ENCODE measurements at places on chromosomes 7 and 10. TPM values are rescaled to one million over a fixed set of nuclear protein-coding genes. Genes with fewer than 3 reads are reported as not detected.

Gene SLC13A4
- total RNA-seq: not detected

Gene EN2
- not detected for total RNA-seq

Gene VWA2
- not detected for total RNA-seq

Gene PLXDC2
- total RNA-seq: not detected

Gene UCMA
- not detected for total RNA-seq

Gene SPDYE2
- total RNA-seq: not detected

Gene TRPV5
- total RNA-seq: not detected

Gene BAMBI
- 0.31 TPM for total RNA-seq

Gene ENO4
- total RNA-seq: not detected

Gene CALHM1
- not detected for total RNA-seq

Gene OR6V1
- not detected for total RNA-seq

Gene DENND11
- total RNA-seq: 35.1 TPM

Gene SLC26A5
- total RNA-seq: not detected

Gene RNF32
- 2.3 TPM for total RNA-seq

Gene RADIL
- 0.26 TPM for total RNA-seq

Gene LRRD1
- total RNA-seq: not detected

Gene TAX1BP1
- 80.3 TPM for total RNA-seq

Gene LRRC18
- not detected for total RNA-seq

Gene CACNA2D1
- not detected for total RNA-seq

Gene PNLIPRP2
- not detected for total RNA-seq

Gene HIF1AN
- total RNA-seq: 51.3 TPM

Gene SLC39A12
- total RNA-seq: not detected

Gene CPXM2
- total RNA-seq: not detected

Gene HOXA9
- total RNA-seq: not detected

Gene DNAJC12
- 23.8 TPM for total RNA-seq

Gene ACTL6B
- total RNA-seq: not detected

Gene ANKRD61
- 0.58 TPM for total RNA-seq

Gene NAT16
- total RNA-seq: not detected

Gene FAM25G
- not detected for total RNA-seq

Gene CYP3A4
- not detected for total RNA-seq

Gene UNC5B
- total RNA-seq: 0.02 TPM

Gene FOXI2
- total RNA-seq: not detected

Gene ANKRD22
- total RNA-seq: 0.12 TPM

Gene OPN1SW
- total RNA-seq: not detected

Gene CACNB2
- total RNA-seq: not detected

Gene ARHGAP12
- total RNA-seq: 3.6 TPM

Gene SCIN
- total RNA-seq: not detected

Gene PLOD3
- 93.6 TPM for total RNA-seq

Gene RARRES2
- not detected for total RNA-seq

Gene PRSS37
- total RNA-seq: not detected

Gene PIP
- not detected for total RNA-seq

Gene RAB19
- total RNA-seq: 23.0 TPM

Gene NPTX2
- not detected for total RNA-seq

Gene ADAM12
- total RNA-seq: not detected

Gene IL2RA
- 989 TPM for total RNA-seq

Gene SFTPA2
- total RNA-seq: not detected

Gene SPACDR
- 2.7 TPM for total RNA-seq

Gene PIK3CG
- 28.1 TPM for total RNA-seq

Gene VWDE
- total RNA-seq: 1.9 TPM

Gene OR6B1
- not detected for total RNA-seq

Gene OLAH
- total RNA-seq: 0.26 TPM
